Activated CD8-positive, alpha-beta memory T cell treated with anti-CD3 and anti-CD28 coated beads for 4 hours (primary cell): ENCODE measurements at places on chromosomes 12 and 14.

GRCh38 chr14:56676042-56676441, 96.4 kb downstream of the TMEM260 start:
- no peak for DNase-seq

- no peak for DNase-seq
These were observed 15.2 kb upstream of the CSRNP2 start for GRCh38 chr12:51098611-51099010.

GRCh38 chr12:22416801-22417200, 82.3 kb upstream of the ST8SIA1 start:
- DNase-seq: no peak

GRCh38 chr14:77580964-77581505, 35.4 kb downstream of the SPTLC2 start:
- no peak for DNase-seq

DNA sequence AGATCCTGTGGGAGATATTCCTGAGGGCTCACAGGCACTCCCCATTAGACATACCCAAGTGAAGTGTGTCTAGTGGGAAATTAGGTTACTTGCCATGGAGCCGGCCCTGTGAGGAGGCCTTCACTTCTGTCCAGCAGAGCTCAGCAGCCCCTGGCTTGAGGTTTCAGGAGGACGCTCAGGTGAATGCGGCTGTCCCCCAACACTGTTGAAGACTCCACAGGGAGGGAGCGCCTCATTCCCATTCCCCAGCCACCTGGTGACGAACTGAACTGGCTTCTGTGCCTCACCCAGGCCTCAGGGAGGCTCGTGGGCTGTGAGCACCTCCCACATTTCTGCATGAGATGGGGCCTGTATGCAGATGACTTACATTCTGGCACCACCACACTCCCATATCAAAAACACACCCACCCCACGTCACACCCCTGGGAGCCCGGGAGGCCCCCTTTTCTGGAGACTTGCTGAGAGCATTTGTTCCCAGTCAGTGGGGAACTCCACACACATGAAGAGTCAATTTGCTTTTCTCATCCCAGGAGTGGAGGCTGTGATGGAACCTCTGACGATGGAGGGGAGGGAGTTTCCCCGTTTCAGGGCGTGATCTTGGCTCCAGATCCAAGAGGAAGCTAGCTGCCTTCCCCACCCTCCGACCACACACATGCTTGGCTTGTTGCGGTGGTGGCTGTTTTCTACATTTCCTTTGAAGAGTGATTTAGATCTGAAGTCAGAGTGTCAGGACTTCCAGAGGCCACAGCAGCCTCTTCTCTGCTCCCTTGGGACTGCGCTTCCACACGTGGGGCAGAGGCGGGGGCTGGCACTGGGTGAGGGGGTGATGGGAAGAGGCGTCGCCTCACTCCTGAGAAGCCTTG, 120.7 kb downstream of the ADGRD1 start:
- no peak for DNase-seq
